Uterine smooth muscle cell (primary cell): ENCODE measurements at places on chromosomes 6 and 20. TPM values are rescaled to one million over a fixed set of nuclear protein-coding genes. Genes with fewer than 3 reads are reported as not detected.

The RGS17 gene
- total RNA-seq = 27.5 and 35.9 TPM in 2 replicates

The GGTLC1 gene
- not detected in 2 replicates for total RNA-seq

The SLC29A1 gene
- 11.4 and 15.1 TPM in 2 replicates for total RNA-seq

The DEFB132 gene
- not detected in 2 replicates for total RNA-seq

The GHRH gene
- not detected in 2 replicates for total RNA-seq

The ECT2L gene
- total RNA-seq = 0.12 TPM in 1 of 2 replicates, not detected in the other

The RSPO4 gene
- total RNA-seq = not detected in 2 replicates

The ADISSP gene
- 29.6 and 39.6 TPM in 2 replicates for total RNA-seq

The RAET1L gene
- total RNA-seq = not detected in 2 replicates

The ELOVL2 gene
- 0.11 TPM in 1 of 2 replicates, not detected in the other for total RNA-seq

The BEND6 gene
- total RNA-seq = 15.5 and 19.1 TPM in 2 replicates

The FAM83B gene
- 0.12 and 0.33 TPM in 2 replicates for total RNA-seq

The PTK7 gene
- 58.0 and 166 TPM in 2 replicates for total RNA-seq

The CLPSL2 gene
- not detected in 2 replicates for total RNA-seq

The LRRN4 gene
- not detected in 2 replicates for total RNA-seq

The NKX2-2 gene
- total RNA-seq = not detected in 2 replicates

The SPATS1 gene
- not detected in 2 replicates for total RNA-seq

The NMBR gene
- total RNA-seq = 0.11 and 0.12 TPM in 2 replicates

The DEFB113 gene
- total RNA-seq = not detected in 2 replicates

The AHCY gene
- total RNA-seq = 86.6 and 115 TPM in 2 replicates

The ADGRF1 gene
- not detected in 2 replicates for total RNA-seq

The TSBP1 gene
- total RNA-seq = under 0.01 TPM in 1 of 2 replicates, not detected in the other

The SLC17A9 gene
- total RNA-seq = 16.0 and 16.6 TPM in 2 replicates

The PAQR8 gene
- 4.0 and 4.1 TPM in 2 replicates for total RNA-seq

The MYLK2 gene
- total RNA-seq = 0.12 and 0.44 TPM in 2 replicates

The KIF25 gene
- total RNA-seq = not detected in 2 replicates
